Stomach (tissue), 19 donors: ENCODE measurements at places on chromosomes 11 and 22. TPM values are rescaled to one million over a fixed set of nuclear protein-coding genes. Genes with fewer than 3 reads are reported as not detected.

The OR52I2 gene
- not detected for total RNA-seq

The MN1 gene
- 3.1 TPM for total RNA-seq

DNA sequence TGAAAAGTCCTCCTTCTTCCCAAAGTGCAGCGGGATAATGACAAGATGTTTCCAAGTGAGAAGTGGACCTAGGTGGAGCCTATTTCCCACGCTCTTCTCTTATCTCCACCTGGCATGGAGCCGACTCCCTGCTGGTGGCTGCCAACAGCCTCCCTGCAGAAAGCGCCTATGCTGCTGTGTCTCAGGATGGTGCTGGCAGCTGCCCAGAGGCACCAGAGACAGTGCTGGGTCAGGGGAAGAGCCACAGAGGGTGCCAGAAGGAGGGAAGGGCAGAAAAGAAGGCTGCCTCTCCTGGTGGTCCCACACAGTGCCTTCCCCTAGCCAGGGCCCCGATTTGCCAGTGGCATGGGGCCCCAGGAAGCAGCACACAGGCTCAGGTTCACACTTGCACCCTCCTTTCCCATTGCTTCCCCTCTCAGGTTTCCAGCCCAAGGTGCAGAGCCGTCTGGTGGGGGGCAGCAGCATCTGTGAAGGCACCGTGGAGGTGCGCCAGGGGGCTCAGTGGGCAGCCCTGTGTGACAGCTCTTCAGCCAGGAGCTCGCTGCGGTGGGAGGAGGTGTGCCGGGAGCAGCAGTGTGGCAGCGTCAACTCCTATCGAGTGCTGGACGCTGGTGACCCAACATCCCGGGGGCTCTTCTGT is 19.0 kb downstream of the CD5 start:
- DNase-seq = peak; percentile 84

DNA sequence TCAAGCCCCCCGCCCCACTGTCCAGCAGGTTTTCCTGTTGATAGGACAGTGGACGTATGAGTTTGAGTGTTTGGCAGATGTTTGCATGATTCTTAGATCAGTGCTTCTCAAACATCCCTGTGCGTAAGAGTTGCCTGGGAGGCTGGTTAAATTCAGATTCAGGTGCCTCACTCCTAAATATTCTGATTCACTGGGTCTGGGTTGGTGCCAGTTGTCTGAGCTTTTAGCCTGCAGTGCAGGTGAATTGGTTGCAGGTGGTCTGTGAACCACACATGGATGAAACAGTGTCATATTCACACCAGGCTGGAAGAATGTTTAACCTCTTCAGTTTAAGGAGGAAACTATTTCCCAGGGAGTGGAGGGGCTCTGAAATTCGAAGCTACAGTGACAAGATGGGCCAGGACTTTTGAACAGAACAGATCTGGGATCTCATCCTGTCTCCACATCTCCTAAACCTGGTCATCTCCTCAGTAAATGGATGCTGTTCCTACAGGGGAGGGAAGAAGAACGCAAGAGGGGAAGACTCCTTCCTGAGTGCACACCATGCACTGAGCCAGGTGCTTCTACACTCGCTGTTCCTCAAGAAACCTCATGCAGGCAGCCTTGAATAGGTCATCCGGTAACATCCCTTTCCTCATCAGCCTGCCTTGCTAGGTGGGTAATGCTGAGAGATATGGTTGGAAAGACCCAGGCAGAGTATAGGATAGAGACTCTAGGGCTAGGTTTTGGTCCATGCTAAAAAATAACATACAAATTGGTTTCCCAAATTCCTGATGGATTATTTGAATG is 47.8 kb downstream of the TEAD1 start:
- no peak for DNase-seq
